ENCODE measurements at places on chromosomes 3 and 15.

GRCh38 chr3:63557912-63558311, 94.6 kb upstream of the SNTN start:
- ATAC-seq, result no peak

DNA sequence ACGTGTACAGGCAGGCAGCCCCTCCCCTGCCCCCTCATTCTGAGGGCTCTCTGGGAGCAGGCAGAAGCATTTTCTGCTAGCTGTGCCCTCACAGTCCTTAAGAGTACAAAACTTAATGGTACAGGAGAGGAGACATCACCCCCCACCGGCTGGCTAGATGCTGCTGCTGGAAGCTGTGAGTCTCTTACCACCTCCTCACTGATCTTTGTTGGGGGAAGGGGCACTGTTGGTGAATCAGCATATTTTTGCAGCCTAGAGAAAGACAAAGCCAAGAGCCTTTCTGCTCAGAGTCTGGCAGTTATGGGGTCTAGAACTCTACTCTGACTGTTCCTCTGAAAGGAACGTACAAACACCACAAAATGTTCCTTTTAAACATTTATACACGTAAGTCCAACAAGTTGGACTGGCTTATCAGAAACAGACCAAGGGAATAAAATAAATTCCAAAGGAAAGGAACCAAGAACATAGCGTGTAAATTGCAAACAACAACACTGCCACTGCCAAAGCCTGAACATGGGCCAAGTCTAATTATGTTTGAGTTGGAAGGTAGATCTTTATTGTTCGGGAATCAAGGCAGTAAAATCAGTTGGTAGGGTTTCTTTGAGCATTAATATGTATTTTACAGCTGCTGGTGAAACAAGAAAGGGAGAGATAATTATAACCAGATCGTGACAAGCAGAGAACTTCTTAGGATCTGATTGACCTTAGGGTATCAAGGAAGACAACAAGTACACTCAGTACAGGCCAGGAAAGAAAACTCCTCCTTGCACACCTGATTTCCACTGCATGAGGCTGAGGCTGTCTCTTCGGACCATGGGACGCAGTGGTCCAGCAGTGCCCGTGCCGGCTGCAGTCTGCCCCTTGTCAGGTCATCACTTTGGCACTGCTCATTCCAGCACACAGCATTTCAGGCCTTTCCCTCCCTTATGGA, 27.4 kb downstream of the CLK3 start:
- no peak for ATAC-seq

DNA sequence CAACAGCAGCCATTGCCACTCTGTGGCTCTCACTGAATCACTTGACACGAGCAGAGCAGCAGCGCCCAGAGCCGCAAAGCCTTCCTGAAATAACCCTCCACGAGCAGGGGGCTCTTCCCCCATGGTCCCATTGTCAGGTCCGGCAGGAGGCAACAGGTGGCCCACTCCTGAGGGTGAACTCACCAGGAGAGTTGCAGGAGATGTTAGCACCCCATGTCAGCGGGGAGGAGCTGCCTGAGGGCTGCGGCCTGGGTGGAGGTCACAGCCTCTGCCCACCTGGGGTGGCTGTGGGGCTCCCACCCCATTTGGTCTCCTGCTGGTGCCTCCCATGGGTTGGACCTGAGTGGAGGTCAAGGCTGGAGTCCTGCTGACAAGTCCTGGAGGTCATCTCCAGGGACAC, 12.3 kb upstream of the C3orf22 start:
- ATAC-seq, result no peak

DNA sequence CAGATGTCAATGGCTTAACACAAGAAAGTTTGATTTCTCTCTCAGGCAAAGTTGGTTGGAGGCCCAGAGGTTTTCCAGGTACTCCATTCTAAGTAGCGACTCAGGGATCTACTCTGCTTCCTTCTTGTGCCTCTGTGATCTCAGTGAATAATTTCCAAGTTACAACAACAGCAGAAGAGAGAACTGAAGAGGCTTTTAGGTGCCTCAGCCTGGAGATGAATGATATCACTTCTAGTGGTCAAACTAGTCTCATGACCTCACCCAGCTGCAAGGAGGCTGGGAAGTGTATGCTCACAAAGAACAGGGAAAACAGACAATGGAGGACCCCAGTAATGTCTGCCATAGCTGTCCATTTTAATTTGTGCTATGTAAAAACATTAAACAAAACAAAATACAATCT, 4.6 kb upstream of the PRICKLE2 start:
- ATAC-seq, result no peak

DNA sequence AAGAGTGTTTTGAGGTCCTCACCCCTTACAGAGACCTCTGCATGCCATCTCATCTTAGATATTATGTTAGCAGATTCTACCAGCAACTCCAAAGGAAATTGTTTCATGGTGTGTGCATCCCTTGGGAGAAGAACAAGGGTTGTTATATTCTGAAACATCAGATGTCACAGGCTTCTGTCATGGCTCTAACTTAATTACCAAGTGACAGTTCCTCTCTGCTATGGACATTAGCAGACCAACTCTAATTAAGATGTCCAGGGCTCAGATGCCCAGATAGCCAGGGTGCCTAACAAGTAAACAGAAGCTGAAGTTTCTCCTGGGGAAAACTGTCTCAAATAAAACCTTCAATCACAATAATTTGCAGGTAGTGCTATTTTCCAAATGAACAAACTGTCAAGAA, 153.1 kb upstream of the BFSP2 start:
- no peak for ATAC-seq

DNA sequence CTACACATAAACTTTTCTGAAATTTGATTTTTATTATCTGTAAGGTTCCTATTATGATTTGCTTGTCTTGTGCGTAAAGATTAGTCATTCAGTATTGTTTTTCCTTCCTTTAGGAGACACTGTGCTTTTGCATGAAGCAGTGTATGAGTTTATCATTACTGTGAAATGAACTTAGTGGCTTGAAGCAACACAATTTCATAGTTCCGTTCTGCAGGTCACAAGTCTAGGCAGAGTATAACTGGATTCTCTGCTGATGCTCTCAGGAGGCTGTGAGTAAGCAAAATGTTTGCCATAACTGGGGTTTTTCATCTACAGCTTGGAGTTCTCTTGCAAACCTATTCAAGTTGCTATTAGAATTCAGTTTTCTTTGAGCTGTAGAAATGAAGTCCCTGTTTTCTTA, 1136.1 kb downstream of the OTOL1 start:
- ATAC-seq, result no peak

GRCh38 chr15:29652595-29652994, 169.7 kb downstream of the TJP1 start:
- no peak for ATAC-seq

DNA sequence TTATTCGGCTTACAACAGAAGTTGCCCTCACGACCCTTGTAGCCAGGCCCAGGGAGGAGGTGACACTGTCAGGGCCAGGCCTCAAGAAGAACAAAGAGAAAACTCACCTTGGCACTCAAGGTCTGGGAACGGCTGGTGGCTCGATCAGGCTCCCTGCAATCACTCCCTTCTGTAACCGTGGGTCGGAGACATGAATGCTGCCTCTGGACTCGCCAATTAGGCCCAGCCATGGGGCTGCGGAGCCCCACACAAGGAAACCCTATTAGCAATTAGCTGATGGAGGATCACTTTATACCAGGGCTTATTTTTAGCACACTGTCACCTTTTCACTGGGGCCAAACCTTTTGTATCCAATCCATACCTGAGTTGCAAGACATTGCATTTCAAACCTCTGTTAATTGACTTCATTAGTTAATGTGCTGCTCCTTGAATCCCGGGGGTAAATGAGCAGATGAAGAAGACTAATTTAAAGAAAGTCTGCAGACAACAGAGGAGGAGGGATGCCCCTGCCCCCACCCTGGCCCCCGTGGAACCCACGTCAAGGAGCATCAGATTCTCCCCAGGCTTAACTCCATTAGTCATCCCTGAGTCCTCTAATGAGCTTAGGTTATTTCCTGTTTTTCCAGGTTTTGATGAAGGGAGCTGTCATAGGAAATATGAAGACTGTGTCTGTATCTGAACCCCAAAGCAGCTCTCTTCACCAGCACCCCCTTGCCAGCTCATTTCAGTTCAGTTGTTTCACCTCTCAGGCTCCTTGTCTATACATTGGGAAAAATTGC, 255.3 kb downstream of the RORA start:
- ATAC-seq, result no peak

DNA sequence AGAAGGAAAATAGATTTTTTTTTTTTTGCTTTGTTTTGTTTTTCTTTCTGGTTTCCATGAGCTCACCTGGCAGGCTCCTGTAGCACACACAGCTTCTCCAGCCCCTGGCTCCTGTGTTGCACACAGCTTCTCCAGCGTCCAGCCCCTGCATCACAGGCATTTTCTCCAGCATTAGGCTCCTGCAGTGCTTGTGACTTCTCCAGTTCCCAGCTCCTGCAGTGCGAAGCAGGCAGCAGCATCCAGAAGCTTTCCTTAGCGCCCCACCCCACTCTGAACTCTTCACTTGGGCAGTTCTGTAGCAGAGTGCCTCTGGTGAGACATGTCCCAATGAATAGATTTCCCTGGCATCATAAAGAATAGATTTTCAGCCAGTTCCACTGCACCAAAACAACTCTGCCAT, 5.5 kb upstream of the CCDC39 start:
- no peak for ATAC-seq

DNA sequence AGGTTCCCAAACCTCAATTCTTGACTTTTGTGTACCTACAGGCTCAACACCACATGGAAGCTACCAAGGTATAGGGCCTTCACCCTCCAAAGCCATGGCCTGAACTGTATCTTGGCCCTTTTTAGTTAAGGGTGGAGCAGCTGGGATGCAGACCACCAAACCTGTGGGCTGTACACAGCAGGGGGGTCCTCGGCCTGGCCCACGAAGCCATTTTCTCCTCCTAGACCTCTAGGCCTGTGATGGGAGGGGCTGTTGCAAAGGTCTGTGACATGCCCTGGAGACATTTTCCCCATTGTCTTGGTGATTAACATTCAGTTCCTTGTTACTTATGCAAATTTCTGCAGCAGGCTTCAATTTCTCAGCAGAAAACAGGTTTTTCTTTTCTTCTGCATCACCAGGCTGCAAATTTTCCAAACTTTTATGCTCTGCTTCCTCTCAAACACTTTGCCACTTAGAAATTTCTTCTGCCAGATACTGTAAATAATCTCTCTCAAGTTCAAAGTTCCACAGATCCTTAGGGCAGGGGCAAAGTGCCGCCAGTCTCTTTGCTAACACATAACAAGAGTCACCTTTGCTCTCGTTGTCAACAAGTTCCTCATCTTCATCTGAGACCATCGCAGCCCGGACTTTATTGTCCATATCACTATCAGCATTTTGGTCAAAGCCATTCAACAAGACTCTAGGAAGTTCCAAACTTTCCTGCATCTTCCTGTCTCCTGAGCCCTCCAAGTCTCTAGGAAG, 90.9 kb upstream of the PLXND1 start:
- ATAC-seq, result no peak

DNA sequence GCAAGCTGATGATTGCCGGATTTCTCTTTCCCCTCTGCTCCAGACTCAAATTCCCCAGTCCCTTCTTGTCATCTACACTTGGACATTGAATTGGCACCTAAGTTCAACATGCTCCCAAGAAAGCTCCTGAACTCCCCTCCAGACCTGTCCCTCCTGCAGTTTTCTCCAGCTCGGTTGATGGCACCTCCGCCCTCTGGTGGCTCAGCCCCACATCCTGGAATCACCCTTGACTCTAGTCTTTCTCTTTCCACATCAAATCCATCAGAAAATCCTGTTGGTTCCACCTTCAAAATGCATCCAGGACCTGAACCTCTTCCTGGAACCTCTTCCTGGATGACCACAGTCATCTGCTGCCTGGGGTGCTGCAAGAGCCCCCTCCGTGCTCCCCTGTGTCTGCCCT, 60.1 kb downstream of the RASGRF1 start:
- no peak for ATAC-seq

GRCh38 chr3:2771193-2771592, 339.0 kb downstream of the IL5RA start:
- no peak for ATAC-seq

- ATAC-seq, result no peak
Observed at GRCh38 chr3:192887701-192888100, 30.0 kb downstream of the MB21D2 start.

GRCh38 chr3:141485641-141486495, 959 bp upstream of the RASA2 start:
- no peak for ATAC-seq

DNA sequence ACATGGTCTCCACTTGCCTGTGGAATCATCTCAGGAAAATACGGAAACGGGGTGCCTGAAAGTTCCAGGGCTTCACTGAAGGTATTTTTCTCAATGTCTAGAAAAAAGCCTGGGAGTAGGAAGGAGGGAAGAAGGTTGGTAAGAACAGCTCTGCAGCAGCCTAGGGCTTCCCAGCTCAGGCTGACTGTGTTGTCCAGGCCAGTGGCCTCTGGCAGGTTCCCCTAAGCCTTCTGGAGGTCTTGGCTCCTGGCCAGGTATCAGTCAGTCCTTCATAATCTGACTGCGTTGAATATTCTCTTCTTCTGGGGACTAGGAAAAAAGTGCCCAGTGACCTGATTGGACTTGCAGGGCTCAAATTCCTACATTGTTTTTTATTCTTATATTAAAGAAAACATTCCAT, 38.6 kb downstream of the SSR3 start:
- no peak for ATAC-seq

DNA sequence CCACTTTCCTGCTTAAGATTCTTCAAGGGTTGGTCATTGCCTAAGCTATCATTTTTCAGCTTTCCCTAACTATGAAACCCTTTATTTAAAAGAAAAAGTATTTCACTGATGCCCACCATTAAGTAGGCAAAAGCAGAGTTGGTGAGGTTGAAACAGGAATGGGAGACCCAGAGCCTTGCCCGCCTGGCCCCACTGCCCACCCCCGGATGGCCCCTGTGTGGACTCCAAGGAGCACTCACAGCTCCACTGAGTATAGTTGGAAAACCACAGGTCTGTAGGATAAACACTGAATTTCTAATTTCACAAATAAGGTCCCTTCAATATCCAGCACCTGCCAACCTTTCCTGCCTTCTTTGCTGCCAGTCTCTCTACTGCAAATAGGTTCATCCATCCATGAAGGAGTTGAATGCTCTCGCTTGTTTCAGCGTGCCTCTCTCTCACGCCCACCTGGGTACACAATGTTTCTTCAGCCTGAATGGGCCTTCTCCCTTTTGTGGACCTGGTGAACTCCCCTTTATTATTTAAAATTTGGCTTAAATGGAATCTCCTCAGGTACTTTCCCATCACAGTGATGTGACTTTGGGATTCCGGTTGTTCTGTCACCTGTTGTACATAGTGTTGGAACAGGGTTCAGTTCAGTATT, 8.7 kb upstream of the ACAP2 start:
- no peak for ATAC-seq

- no peak for ATAC-seq
Observed at GRCh38 chr3:108352176-108352575, 55.8 kb downstream of the HHLA2 start.

DNA sequence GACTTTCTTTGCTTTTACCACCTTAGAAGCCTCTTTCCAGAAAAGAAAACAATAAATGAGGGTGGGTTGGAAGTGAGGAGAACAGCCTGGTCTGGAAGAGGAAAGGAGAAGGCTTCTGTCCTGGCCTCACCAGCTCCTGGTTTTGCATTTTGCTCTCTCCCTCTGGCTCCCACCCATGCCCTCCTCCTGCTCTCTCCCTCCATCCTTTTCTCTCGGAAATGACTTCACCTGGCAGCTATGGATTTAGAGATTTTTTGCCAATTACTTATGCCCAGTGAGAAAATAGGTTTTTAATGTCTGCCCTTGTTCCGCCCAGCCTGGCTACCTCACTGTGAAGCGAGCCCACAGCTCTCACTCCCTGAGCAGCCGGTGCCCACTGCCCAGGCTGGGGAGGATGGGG, 77.9 kb upstream of the NTRK3 start:
- ATAC-seq, result no peak

Data from gastroesophageal sphincter (tissue), 4 donors.